H7 (cell line): ENCODE measurements at places on chromosomes 11 and 22. TPM values are rescaled to one million over a fixed set of nuclear protein-coding genes. Genes with fewer than 3 reads are reported as not detected.

Gene HTR3A
- total RNA-seq: 2.0 and 5.4 TPM in 2 replicates

DNA sequence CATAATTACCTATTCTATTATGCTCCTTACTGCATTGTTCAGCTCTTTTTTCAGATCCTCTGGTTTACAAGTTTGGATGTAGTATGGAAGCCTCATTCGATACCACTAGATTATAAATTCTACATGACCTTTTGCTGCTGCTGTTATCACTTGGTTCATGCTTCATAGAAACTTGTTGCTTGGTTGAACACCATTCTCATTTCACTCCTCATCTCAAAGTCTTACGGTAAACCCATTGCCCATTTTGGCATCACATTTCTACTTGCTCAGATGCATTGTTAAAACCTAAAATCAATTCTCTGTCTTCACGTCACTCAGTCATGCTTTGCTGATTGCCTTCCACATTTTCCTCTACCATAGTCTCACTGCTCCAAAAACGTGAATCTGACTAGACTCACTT is 155.5 kb upstream of the DDI1 start:
- DNase-seq: no peak

- peak; percentile 64 for DNase-seq
These were observed 1.5 kb upstream of the TOLLIP start for GRCh38 chr11:1310772-1311468.

Gene SLC29A2
- 23.8 and 32.1 TPM in 2 replicates for total RNA-seq

Gene JHY
- total RNA-seq: 1.4 and 2.4 TPM in 2 replicates

GRCh38 chr11:59866397-59866796 is at the start of gene TCN1:
TCN1 (minus strand) TSS chr11:59866487; CDS start chr11:59866470, 17 bp downstream.
- no peak for DNase-seq

GRCh38 chr11:27912916-27913315 is 195.0 kb downstream of the KIF18A start:
- DNase-seq: no peak

DNA sequence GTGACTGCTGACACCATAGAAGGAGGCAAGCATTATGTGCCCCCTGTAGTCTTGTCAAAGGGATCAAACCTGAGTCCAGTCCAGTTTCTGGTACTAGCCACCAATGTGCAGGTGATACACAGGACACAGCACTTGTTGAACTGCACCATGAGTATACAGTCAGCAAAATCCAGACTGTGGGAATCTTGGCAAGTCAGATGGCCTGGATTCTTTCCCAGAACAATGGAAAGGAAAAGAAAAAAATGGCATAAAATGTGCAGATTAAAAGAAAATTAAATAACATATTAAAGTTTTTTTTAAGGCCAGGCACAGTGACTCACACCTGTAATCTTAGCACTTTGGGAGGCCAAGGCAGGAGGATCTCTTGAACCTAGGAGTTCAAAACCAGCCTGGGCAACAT is 16.8 kb downstream of the CRY2 start:
- DNase-seq: no peak

DNA sequence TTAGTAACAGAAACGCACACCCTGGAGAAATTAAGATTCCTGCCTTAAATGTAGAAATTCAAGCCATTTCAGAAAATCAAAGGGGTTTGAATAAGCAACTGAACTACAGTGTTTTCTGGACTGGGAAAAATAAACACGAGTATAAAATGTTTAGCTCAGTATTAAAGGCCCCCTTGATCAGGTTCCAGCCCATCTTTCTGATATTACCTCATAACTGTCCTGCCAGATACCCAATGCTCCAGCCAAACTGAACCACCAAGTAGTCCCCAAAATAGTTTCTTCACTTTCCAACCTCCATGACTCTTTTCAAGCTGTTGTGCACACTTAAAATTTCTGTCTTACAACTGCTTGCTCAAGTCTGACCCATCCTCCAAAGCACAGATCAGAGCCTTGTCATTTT is 54.4 kb downstream of the SERGEF start:
- DNase-seq: no peak

GRCh38 chr11:95443386-95443785 is 212.4 kb upstream of the SESN3 start:
- DNase-seq: no peak

Gene SMC1B
- 0.07 TPM in 1 of 2 replicates, not detected in the other for total RNA-seq

Gene CYP2D6
- 1.0 and 1.4 TPM in 2 replicates for total RNA-seq

GRCh38 chr11:69707176-69707575 is 3.4 kb upstream of the FGF19 start:
- peak; percentile 75 for DNase-seq

Gene KCNE3
- 26.7 and 27.5 TPM in 2 replicates for total RNA-seq

Gene OR8D1
- total RNA-seq: not detected in 2 replicates

Gene SEZ6L
- 0.83 and 1.1 TPM in 2 replicates for total RNA-seq

Gene NDUFC2
- total RNA-seq: 153 and 258 TPM in 2 replicates

DNA sequence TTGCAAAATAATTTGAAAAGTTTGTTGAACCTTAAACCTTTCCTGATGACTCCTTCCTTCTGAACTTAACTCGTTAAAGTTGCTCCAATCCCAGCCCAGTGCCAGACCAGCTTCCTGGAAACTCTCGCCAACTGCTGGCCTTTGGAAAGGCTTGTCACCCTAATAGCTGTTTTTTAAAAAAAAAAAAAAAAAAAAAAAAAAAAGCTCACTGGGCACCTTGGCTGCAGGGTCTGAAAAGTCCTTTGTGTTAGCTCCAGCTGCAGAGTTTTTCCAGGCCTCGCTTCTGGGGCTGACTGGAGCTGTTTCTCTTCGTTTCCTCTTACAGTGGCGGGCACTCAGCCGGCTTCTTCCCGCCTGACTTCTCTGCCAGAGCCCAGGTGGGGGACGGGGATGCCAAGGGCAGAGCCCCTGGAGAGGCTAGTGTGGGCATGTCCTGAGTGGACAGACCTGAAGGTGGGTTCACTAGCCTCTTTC is 25.1 kb downstream of the KCNQ1OT1 start:
- no peak for DNase-seq

Gene ACR
- 0.07 TPM in 1 of 2 replicates, not detected in the other for total RNA-seq

Gene USP47
- total RNA-seq: 25.8 and 32.8 TPM in 2 replicates

Gene CLDN5
- 2.0 and 3.0 TPM in 2 replicates for total RNA-seq

Gene ANO9
- 0.83 and 2.2 TPM in 2 replicates for total RNA-seq

DNA sequence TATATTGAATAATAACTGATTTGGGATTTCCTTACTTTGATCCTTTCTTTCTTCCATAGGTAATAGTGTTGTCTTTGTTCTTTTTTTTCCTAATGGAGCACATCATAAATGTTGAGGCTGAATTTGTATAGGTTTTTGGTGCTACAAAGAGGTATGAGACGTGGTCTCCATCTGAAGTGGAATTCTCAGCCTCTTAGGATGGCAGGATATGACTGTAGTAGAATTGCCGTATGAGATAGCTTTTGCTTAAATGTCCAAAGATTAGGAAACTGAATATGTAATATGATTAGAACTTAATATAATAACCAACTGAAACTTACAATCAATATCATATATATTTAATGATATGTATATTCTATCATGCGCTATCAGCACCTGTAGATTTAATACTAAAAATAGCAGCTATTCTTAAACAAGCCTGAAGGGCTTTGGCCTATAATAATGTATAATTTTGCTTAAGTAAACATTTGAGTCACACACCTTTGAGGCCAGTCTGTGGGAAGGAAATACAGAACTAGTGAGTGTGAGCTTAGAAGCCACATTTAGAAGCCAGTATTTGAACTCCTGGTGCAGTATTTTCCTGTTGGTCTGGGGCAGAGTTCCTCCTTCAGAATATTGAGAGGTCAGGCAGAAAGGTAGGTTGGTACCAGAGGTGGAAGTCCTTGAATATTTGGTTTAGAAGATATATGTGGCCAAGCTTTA is 62.6 kb downstream of the SWAP70 start:
- no peak for DNase-seq

Gene MMP13
- not detected in 2 replicates for total RNA-seq

Gene ACTN3
- 36.9 and 68.8 TPM in 2 replicates for total RNA-seq

Gene MMP27
- not detected in 2 replicates for total RNA-seq

- no peak for DNase-seq
These were observed 9.6 kb upstream of the LMO1 start for GRCh38 chr11:8273287-8273686.

DNA sequence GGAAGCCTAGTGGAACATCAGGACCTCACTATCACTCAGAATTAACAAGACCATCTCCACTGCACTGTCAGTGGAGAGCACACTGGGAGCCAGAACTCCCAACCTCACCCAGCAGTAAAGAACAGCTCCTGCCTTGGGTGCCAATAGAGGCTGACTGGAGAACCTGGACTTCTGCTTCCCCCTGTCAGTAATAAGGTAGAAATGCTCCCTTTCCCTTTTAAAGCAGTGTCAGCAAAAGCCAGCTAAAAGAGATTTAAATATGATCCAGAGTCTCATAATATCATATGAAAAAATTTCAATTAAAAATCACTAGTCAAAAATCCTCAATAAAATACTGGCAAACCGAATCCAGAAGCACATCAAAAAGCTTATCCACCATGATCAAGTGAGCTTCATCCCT is 82.8 kb downstream of the SPATA19 start:
- DNase-seq: no peak

Gene OR5T1
- not detected in 2 replicates for total RNA-seq

DNA sequence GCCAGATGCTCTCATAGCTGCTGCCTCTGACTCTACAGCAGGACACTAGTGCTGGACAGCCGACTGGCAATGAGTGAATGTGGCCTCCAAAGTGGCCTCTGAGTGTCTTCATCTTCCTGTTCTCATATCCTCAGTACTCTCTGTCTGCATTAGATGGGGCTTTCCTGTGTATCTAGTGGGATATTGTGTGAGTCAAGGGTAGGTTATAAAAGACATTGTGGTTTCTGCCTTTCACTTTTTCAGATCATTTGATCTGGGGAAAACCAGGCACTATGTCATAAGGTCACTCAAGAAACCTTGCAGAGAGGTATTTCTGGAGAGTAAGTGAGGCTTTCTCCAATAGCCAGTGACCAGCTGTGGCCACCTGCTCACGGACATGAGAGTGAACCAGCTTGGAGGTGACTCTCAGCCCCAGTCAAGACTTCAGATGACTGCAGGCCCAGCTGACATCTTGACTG is 333.6 kb upstream of the NCAM1 start:
- no peak for DNase-seq

GRCh38 chr11:126660321-126660720 is 304.8 kb downstream of the ST3GAL4 start:
- no peak for DNase-seq

- no peak for DNase-seq
These were observed 11.4 kb upstream of the ADSL start for GRCh38 chr22:40334899-40335298.

Gene SERPIND1
- 0.07 TPM in 1 of 2 replicates, not detected in the other for total RNA-seq

Gene DNAJB13
- not detected in 2 replicates for total RNA-seq

Gene CBLIF
- total RNA-seq: not detected in 2 replicates

GRCh38 chr22:50735739-50736030 is 2.3 kb upstream of the ACR start:
- no peak for DNase-seq

DNA sequence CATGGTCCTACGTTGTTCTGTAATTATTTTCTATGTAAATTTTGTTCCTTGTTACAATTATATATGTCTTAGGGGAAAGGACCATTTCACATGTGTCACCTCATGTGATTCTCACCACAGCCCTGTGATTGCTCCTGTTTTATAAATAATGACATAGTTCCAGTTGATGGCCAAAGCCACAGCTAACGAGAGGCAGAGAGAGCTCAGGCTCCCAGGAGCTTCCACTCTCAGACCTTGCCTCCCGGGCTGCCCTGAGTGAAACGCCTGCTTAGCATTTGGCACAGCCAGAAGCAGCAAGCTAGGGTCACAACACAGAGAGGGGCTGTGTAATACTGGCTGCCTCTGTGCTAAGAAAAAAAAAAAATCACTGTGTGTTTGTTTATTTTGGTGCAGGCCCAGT is 5.9 kb downstream of the TMEM121B start:
- peak; percentile 8 for DNase-seq

DNA sequence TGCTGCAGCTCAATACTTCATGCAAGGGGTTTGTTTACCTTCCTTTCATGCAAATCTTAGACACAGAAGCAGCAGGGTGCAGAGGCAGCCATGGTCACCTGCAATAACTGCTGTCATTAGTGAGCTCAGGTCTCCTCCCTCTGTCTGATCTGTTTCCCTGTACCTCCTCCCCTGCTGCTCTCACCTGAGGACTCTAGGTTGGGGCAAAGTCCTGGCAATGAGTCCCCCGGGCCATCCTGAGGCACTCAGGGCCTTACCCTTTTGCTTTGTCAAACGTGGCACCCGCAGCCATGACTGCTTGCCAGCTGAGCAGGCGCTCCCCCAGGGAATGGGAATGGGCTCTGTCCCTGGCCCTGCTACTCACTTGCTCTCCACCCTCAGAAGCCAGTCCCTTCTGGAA is 3.9 kb downstream of the LRRC10B start:
- no peak for DNase-seq

Gene CCDC157
- total RNA-seq: 4.7 and 6.1 TPM in 2 replicates
